ENCODE measurements at places on chromosomes 5 and 9.

- no peak for DNase-seq
Measured at GRCh38 chr9:37915911-37916470, 12.1 kb upstream of the SLC25A51 start.

- no peak for DNase-seq
Measured at GRCh38 chr5:126837906-126838539, 61.1 kb downstream of the LMNB1 start.

GRCh38 chr9:93582115-93582514 lies 5.7 kb downstream of the PHF2 start:
- DNase-seq = no peak

GRCh38 chr5:43061352-43062075 lies 21.4 kb upstream of the ANXA2R start:
- no peak for DNase-seq

DNA sequence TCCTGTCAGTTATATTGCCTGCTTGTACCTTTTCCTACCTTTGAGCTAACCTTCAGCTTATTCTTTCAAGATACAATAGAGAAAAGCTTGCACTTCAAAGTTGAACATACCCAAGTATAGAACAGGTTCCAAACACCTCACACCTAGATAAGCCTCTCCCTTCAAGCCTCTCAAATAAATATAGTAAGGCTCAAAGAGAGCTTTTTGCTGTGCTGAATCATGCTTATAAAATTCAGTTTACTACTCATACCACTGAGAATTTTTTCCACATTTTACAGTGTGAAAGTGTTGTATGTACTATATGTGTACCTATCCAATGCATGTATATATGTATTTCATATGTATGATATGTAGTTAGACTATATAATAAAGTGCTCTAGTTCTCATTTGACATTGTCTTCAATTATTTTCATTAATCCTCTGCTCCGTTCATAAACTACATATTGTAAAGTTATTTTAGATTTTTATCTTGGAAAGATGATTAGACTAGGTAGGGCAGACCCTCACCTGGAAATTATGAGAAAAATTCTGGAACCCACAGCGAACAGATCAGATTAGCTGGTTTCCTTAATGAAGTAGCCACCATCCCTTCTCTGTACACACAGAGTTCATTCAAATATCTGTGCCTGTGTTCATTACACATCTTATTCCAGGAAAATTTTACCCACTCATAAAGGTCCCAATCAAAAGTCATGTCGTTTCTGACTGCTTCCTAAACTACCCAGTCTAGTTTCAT lies 149.2 kb upstream of the RGMB start:
- DNase-seq = no peak

DNA sequence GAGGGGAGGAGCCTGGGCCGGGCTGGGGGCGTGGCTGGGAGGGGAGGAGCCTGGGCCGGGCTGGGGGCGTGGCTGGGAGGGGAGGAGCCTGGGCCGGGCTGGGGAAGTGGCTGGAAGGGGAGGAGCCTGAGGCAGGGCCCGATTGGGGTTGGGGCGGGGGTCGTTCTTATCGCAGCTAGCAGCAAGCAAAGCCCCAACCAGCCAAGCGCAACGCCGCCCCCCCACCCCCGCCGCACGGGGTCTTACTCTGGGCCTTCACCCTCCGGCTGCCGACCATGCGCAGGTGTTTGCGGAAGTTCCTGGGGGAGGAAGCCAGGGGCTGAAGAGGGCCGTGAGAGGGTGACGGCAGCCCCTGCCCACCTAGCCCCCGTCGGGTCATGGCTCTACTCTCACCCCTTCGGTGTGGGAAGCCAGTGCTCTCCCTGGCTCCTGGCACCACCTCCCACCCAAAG lies 5.0 kb downstream of the NSMF start:
- DNase-seq = no peak

DNA sequence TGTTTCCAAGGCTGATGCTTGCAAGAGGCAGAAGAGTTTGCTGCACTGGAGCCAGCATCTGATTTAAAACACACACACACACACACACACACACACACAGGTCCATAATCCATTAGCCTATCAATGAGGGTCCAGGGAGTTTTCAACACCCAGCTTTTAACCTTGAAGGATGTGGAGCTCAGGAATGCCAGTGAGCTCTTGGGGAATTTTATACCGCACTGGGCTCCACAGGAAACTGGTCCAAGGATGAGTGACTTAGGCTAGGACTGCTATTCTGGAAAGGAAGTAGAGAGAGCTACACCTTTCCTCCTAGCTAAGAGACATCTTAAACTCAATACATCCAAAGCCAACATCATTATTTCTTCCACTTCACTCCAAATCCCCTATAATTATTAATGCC lies 942 bp upstream of the NRG2 start:
- DNase-seq = no peak

- DNase-seq = no peak
Measured at GRCh38 chr5:33235304-33235703, 205.5 kb upstream of the TARS1 start.

DNA sequence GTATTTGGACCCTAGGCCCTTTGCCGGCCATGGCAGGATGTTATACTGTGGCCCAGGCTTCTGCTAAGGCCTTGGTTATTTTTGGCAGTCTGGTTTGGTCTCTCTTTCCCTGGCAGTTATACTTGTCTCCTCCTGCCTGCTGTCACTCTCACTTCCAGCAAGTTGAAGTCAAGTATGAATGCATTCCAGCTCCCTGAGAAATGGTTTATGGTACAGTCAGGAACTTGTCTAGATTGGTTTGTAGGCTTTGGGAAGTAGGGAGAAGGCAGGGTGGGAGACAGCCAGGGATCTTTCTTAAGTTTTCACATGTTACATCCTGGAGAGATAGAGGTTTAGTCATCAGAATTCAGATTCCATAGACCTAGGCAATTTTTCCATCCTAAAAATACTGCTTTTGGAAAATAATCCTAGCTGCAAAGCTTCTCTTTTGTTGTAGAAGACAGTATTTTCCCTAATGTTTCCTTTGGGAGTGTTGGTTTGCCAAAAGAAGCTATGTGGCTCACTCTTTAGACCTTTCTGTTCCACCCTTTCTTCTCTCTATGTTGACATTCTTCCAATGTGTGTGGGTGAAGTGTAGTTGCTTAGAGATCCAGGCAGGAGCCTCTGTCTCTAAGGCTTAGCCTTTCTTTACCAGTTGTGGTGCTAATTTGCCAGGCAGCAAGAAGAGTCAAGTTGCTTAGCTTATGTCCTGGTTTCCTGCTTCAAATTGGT lies 2.5 kb upstream of the KDM3B start:
- DNase-seq = no peak

- DNase-seq = no peak
Measured at GRCh38 chr9:126591083-126591482, 22.6 kb upstream of the LMX1B start.

DNA sequence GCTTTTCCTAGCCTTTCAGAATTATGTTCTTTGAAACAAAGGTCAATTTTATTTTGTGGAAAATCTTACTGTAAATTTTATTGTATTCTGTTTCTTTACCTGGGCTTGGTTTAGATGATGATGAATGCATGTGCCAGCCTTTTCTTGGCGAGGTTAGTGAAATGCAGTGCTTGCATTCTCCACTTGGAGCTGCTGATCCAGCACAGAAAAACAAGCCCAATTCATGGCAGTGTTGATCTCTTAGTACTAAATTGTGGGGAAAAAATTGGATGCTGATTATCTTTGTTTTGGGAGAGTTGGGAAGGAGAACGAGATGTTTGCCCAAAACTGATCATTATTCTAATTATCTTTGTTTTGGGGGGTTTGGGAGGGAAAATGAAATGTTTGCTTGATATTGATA lies 3.7 kb downstream of the HABP4 start:
- peak; percentile 32 for DNase-seq

- DNase-seq = no peak
Measured at GRCh38 chr9:92895812-92896436, 18.1 kb upstream of the ZNF484 start.

All from SW 1271 (cell line).